Activated CD4-positive, alpha-beta T cell treated with anti-CD3 and anti-CD28 coated beads for 1 hour (primary cell): ENCODE measurements at places on chromosomes 7 and 10.

DNA sequence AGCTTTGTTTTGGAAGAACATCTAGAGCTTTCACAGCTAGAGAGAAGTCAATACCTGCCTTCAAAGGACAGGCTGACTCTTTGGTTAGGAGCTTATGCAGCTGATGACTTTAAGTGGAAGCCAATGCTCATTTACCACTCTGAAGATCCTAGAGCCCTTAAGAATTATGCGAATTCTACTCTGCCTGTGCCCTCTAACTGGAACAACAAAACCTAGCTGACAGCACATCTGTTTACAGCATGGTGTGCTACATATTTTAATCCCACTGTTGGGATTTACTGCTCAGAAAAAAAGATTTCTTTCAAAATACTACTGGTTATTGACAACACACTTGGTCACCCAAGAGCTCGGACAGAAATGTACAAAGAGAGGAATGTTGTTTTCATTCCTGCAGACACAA, 57.3 kb downstream of the PALS2 start:
- no peak for DNase-seq

- no peak for DNase-seq
Observed at GRCh38 chr7:102270178-102270887, 16.3 kb upstream of the SH2B2 start.

DNA sequence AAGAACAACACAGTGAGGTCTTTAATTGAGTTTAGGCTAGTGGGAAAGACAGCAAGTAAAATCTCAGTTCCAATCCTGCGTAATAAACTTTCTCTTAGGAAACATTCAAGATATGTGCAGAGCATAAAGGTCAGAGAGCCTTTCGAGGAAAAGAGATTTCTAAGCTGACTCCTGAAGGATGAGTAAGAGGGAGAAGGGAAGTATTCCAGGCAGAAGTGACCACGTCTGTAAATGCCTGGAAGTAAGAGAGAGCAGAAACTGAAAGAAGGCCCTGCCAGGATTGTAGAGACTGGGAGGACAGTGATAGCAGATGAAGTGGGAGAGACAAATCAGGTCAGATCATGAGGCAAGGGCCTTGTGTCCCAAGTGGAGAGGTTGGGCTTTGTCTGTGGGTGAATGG, 41.8 kb downstream of the PNLIPRP3 start:
- DNase-seq = no peak

DNA sequence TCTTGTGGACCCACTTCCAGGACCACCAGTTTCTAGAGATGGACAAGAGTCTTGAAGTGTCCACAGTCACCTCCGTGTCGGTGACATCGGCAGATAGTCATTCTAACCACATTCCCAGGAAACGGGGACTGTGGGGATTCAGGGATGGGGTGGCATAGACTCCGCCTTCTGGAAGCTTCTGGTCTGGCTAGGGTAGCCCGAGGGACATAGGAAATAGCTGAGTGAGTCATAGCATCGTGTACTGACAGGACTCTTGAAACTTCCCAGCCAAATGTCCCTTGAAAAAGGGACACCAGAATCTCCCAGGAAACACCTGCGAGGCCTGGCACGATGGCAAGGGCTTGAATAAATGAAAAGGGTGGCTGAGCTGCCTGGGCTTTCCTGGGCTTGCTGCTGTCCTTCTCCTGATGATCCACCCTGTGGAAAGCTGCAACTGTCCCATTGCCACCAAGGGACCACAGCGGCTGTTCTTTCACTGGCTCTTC, 84.1 kb upstream of the LRRC4 start:
- no peak for DNase-seq

DNA sequence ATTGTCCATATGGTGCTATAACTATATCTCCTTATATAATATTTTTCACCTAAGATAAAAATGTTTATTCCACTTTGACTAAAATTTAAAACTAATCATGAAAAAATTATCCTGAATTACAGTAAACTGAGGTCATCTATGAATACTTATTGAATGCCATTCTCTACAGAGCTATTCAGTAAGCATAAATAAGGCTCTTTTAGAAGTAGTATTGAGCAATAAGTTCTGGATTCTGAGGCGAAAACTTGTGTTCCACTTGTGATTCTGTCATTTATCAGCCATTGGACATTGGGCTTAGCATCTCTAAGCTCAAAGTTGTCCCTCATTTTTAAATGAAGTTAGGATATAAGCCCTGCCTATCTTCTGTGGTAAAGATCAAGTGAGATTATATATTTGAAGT, 130.8 kb downstream of the WNT2 start:
- no peak for DNase-seq

DNA sequence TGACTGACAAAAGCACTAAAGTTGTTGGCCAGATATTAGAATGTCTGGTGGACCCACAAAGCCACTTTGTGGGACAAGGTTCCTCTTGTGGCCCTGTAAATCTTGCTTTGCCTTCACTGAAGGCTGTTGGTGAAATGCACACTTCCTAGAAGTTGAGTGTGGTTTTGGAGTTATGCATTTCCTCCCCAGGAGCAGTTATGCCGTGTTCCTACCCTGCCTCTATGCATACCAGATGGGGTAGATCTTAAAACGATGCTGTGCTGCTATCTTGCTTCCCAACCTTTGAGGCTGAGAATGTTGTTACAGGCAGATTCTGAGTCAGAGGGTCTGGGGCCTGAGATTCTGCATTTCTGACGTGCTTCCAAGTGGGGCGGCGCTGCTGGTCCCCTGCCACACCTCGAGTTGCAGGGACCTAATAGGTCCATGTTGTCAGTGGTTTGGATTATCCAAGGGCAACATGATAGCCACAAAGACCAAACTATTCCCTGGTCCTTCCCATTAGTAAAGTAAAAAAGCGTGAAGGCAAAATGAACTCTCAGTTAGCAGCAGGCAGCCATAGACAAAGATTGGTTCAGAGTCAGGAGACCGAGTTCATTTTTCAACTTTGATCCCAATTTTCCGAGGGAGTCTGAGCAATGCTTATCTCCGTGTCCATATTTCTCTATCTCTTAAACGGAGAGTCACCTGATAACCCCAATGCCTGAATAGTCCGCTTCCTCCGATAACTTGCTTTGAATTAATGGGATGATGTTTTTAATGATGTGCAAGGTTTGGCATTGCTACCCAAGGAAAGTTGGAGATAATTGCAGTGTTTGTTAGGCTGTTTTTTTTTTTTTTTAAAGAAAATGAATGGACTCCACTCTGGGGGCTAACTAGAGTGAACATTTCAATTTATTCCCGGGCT, 55.8 kb downstream of the CDHR3 start:
- DNase-seq = no peak

- no peak for DNase-seq
Observed at GRCh38 chr7:134018306-134018705, 108.8 kb upstream of the LRGUK start.

DNA sequence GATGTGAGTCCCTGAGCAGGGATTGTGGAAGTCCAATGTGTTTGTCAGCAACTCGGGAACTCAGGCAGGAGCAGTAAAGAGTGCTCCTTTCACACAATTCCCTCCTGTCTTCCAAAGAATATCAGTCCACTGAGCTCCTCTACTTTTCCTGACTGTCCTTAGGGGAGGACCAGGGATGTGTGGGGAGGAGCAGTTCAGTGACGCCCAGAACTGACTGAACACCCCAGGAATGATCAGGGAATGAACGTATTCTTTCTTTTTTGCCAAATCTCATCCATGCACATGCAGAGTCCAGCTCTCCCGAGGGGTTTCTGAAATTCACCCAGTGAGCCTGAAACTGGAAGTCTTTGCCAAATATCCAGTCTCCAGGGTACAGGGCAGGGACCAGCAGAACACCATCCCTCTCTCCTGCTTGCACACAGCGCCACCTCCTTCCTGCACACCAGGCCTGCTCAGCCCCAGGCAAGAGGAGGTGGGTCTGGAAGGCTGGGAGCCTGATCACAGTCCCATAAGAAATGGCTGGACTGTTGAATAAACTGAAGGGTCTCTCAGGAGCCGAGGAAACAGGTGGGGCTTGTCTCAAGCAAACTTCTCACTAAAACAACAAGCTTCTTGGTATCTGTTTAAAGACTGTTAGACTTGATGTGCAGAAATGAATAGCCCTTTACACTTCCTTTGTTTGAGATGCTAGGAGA, 294.7 kb downstream of the C7orf25 start:
- DNase-seq = no peak

GRCh38 chr10:93068411-93069244, 5.1 kb upstream of the CYP26A1 start:
- DNase-seq = no peak

GRCh38 chr7:90272242-90272641, 27.3 kb downstream of the CFAP69 start:
- DNase-seq = no peak

GRCh38 chr10:20765066-20765465, 132.0 kb downstream of the NEBL start:
- no peak for DNase-seq

- DNase-seq = no peak
Observed at GRCh38 chr7:9709216-9709615, 1264.5 kb upstream of the PHF14 start.

- no peak for DNase-seq
Observed at GRCh38 chr10:4131407-4132215, 346.6 kb upstream of the KLF6 start.

DNA sequence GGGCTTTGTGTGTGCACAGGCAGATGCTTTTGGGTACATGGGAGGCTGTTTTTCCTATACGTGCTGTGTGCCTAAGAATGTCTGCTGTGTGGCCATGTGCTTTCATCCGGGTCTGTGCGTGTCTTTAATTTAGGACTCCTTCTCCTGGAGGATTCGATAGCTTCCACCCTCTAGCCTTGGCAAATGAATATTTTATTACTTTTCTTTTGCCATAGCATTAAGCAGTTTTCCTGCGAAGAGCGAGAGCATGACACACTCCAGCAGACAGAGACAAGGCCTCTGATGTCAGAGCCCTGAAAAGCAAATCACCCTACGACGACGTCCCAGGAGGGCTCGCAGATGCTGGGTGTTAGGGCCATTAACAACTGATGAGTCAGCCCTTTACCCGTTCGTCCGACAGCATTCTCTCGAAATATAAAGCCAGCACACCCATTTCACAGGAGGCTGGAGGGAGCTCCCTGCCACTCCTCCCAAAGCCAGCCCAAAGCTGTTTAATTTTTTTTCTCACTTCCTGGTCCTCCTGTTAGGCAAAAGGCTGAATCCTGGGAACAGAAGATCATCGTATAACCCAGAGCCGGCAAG, 311.3 kb upstream of the ZMIZ1 start:
- no peak for DNase-seq

DNA sequence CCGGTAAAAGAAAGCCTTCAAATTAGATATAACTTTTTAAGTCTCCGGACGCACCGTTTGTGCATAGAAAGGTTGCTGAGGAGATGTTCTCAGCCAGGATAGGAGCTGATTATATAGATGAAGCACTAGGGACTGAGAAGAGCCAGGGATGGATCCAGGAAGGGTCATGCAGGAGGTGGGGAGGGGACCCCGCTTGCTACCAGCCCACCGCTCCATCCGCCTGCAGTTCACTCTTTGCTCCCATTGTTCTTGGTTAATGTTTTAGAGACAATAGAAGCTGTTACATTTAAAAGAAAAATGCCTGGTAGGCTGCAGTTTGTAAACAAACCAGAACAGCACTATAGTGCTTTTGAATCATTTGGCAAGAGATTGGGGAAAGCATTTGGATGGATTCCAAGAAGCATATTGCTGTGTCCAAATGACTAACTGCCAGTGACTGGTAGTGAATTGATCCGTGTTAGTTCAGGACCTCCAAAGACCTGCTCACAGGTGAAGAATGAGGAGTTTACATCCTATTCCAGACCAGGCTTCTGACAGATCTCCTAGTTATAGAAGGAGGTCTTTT, 175.9 kb upstream of the TAC1 start:
- DNase-seq = no peak

GRCh38 chr7:150992833-150993302, 2.1 kb downstream of the NOS3 start:
- DNase-seq = no peak

- DNase-seq = no peak
Observed at GRCh38 chr7:134174795-134175261, 47.7 kb downstream of the LRGUK start.

DNA sequence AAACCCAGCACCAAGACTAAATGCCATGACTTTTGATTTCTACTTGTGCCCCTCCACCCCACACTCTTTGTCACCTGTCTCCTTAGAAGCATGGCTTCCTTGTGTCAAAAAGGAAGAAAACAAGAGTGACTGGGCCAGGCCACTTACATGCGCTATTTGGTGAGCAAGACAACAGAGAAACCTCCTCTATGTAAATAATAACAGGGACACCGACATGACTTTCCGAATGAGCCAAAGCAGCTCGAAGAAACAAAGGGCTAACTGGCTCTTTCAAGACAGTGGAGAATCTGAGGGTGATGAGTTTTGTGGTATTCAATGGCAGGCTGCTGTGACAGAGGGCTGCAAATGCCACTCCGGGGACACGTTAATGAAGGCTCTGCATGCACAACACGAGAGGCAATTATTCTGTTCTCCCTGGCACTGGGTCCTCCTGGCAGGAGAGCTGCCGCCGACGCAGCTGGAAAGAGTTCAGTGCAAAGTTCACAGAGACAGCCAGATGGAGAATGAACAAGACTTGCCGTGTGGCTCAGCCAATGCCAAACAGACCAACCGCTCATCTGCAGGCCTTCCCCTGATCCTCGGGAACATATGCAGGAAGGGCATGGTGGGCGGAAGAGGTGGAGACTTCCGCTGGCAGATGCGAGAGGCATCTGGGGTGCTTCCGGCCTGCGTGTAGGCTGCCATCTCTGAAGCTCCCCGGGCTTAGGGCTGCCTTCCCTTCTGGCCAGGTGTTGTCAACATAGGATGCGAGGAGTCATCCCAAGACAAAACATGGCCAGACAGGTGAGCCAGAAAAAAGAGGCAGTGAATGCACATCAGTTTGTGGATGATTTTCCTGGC, 59.1 kb upstream of the SMNDC1 start:
- no peak for DNase-seq

DNA sequence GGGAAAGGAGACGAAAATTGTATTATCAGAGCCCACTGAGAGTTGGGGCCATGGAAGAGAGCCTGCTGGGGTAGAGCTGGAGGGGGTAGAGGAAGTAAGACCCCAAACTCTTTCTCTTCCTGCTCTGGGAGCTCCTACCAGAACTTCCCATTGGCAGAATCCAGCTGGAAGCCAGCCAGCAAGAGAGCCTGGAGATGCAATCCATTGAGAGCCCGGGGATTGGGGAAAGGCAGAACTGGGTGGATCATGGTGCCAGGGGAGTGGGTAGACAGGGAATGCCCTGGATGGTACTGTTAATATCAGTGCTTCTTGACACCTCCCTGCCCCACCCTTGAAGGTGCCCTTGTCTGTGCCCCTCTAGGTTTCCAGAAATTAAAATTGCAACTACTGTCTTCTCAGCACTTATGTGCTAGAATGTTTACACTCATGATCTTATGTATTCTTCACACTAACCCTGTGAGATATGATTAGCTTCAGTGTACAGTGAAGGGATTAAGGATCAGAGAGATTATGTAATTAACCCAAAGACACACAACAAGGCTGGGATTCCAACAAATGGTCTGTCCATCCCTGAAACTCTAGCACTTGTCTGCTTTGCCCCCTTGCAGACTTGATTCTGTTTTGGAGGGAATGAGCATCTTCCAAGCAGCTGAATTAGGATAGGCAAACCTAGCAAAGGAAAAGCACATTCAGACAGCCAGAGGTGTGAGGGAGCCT, 154.1 kb downstream of the C10orf105 start:
- no peak for DNase-seq

- no peak for DNase-seq
Observed at GRCh38 chr7:12974451-12975166, 287.2 kb downstream of the ARL4A start.

GRCh38 chr10:123156078-123156477, 1.9 kb downstream of the BUB3 start:
- no peak for DNase-seq

- DNase-seq = no peak
Observed at GRCh38 chr7:127996253-127997071, 34.8 kb downstream of the LRRC4 start.

- no peak for DNase-seq
Observed at GRCh38 chr7:66748791-66749190, 8.3 kb downstream of the RABGEF1 start.

GRCh38 chr10:32582946-32583345, 137.0 kb downstream of the CCDC7 start:
- no peak for DNase-seq
